ENCODE measurements at places on chromosomes 16 and 17.

DNA sequence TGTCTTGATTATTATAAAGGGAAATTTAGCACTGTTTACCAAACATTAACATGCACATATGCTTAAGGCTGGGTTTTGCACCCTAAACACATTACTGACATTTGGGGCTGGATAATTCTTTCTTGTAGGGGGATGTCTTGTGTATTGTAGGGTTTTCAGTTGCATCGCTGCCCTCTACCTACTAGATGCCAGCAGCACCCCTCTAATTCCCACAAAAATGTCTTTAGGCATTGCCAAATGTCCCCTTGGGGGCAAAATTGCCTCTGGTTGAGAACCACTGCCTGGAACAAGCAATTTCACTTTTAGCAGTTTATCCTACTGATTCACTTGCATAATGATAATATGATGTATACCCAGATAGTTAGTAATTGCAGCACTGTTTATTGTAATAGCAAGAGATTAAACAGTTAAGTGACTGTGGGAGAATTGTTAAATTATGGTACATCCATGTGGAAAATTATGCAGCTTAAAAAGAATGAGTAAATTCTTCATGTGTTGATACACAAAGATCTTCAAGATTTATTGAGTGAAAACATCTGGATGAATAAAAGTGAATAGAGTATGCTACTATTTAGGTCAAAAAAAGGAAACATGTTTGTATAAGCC lies 18.4 kb downstream of the PRSS54 start:
- no peak for DNase-seq

- DNase-seq, result no peak
Measured at GRCh38 chr17:57929386-57929785, 25.8 kb downstream of the CUEDC1 start.

GRCh38 chr16:351804-352520 lies 561 bp downstream of the AXIN1 start:
- no peak for DNase-seq

GRCh38 chr16:1300664-1301476 lies 8.6 kb upstream of the UBE2I start:
- no peak for DNase-seq

DNA sequence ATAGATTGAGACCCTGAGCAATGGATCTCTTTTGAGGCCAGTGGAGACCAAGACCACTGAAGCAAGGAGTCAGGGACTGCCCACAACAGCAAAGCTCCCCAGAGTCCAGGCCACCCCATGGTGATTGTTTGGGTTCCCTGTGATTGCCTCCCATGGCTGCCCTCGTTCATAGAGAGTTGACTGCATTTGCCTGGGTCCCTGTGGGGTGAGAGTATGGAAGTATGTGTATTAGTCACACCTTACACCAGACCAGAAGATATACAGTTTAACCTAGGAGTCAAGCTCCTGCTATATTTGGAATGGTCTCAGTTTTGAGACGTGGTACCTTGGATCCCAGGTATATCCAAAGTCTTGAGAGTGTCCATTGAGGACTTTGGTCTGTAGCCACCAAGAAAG lies 20.2 kb downstream of the HLF start:
- no peak for DNase-seq

GRCh38 chr17:45137561-45138305 lies 2.2 kb downstream of the ACBD4 start:
- no peak for DNase-seq

All from mesothelial cell of epicardium (in vitro differentiated cells).